ENCODE measurements at places on chromosomes 5 and 9.

GRCh38 chr5:146213210-146213826, 9.9 kb downstream of the RBM27 start:
- DNase-seq: no peak

DNA sequence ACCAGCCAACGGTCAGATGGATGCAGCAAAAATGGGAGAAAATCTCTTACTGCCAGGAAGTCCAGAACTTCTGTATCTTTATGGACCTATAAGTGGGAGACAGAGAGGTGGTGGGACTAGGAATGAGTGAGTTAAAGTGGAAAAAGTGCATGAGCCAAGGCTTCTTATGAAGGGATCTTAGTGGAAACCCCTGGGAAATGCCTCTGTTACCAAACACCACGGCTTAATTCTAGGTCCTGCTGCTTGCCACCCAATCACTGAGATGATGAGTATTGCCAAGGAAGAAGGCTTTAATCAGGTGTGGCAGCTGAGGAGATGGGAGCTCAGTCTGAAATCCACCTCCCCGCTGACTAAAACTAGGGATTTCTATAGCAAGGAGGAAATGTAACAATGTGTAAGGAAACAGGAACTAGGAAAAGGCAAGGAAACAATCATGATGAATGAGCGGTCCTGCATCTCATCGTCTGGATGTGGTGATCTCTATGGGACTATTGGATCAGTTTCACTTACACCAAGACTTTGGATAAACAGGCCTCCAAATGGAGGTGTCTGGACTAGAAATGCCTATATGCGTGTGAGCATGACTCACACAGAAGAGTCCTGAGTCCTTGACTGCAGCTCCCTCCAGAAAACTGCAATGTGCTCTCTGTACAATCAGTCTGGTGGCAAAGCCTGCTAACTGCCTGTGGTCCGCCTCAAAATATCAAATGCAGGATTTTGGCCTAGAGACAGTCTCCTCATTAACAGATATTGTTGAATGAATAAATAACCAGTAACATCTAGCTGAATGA, 98.2 kb upstream of the PRR16 start:
- DNase-seq: no peak

DNA sequence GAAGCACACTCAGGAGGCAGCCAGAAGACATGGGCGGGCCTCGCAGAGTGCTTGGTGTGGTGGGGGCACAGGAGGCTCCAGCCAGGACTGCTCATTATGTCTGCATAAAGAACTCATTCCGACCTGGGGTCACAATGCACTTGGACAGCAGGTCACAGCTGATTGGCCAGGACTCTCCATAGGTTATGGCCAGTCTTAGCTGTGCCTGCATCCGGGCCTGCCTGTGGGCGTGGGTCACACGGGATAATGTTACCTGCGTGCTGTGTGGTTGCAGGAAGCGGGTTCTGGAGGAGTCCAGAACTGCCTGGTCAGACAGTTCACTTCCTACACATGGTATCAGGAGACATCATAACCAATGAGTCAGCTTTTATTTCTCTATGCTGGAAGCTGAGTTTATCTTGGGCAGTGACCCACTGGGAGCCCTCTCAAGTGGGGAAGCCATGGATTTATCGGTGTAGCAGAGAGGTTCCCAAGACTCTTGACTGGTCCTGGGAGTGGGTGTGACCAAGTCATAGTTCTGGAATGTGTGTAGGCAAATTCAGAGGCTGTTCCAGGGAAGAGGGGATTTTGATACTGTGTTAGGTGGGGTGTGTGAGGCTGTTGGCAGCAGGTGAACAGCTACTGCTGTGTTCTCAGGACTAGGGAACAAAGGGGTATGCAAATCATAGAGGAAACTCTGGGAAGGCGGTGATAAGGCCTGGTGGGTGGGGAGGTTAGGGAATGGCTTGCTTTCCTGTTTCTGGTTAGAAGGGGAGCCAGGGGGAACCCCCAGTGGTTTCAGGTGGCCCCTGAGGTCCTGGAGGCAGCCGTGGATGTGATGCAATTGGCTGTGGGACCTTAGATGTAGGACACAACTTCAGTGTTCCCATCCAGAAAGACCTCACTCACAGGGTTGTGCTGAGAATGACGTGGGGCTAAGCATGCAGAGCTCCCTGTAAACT, 51.3 kb downstream of the ARHGEF37 start:
- no peak for DNase-seq

GRCh38 chr9:33366979-33367480, 35.3 kb downstream of the AQP7 start:
- DNase-seq: no peak

DNA sequence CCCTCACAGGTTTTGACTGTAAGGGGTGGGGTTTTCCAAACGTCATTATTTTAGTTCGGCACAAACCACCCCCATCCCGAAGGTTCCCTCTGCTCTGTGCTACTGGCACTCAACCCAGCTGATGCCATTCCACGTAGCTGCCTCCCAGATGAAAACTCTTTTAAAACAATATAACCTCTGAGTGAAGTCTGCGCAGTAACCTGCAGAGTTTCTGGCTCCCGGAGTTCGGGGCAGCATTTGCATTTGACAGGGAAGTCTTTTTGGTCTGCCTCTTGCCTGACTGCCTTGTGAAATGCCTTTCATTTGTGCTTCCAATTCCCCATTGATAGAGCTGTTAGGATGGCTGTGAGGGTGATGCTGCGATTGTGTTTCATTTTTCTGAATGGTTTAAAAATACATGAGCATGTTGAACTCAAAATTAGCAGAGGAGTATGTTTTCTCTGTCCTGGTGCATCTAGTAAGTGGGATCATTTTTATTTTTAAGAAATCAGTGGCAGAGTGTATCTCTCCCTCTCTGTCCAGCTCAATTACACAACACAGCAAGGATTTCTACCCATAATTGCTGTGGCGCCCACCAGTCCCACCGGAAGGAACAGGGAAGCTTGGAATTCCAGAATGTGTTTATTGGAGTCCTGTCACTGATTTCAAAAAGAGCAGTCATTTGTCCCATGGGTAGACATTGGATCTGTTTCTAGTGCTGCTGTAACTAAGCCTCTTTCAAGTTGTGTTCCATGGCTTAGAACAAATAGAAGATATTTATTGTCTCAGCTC, 24.8 kb downstream of the ADCY2 start:
- DNase-seq: no peak

DNA sequence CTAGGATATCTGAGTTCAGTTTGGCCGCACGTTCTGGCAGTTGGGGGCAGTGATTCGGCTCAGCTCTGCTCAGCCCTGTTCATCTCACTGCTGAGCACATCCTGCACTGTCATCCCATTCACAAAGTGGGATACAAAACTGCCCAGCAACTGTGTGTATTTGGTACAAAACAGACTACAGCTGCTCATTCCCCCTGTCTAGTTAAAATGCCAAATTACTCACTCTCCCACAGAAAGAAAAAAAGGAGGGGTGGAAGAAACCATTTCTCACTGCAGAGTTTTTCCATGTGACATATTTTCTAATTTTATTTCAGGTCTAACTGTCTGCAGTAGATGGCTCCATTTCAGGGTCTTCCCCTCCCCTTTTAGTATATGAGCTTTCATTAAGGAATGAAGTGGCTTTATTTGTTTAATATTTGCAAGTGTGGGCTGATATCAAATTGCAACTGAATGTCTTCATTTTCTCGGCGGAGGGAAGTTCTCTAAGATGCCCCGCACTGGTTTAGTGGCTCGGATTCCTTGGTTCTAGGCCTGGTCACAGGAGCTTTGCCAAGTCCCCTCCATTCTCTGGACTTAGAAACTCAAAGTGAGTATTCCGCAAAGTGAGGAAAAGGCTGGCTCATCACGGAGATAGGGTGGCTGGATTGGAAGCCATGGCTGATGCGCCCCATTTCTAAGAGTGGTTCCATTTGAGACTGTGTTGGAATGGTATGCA, 14.7 kb downstream of the COL15A1 start:
- DNase-seq: no peak

DNA sequence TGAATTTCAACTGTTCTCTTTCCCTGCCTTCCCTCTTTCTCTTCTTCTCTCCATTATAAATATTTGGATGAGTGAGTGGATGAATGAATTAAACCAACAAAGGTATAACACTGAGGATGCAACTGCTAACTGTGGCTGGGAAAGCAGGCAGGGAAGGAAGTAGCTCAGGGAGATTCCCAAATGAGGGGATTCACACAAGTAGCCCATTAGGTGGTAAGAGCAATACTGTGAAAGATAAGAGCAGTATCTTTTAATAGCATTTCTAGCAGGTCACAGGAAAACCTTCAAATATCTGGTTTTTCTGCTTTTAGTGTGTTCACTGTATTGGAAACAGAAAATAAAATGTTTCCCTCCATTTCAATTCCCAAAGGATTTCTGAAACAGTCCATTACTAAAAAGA, 105.6 kb downstream of the OXCT1 start:
- DNase-seq: no peak
